ENCODE measurements at places on chromosomes 5 and 9.

GRCh38 chr5:37133939-37134338, 115.2 kb downstream of the CPLANE1 start:
- no peak for DNase-seq

- DNase-seq: no peak
Measured at GRCh38 chr9:115220319-115221005, 102.5 kb upstream of the TNC start.

GRCh38 chr9:13690595-13690994, 411.1 kb upstream of the MPDZ start:
- no peak for DNase-seq

GRCh38 chr5:56522960-56523359, 289.8 kb upstream of the ANKRD55 start:
- no peak for DNase-seq

- no peak for DNase-seq
Measured at GRCh38 chr5:128099944-128100343, 16.4 kb downstream of the SLC12A2 start.

GRCh38 chr9:113998114-113998513, 80.0 kb downstream of the AMBP start:
- no peak for DNase-seq

- no peak for DNase-seq
Measured at GRCh38 chr9:89576404-89576839, 28.4 kb upstream of the GADD45G start.

- no peak for DNase-seq
Measured at GRCh38 chr9:115106642-115107041, 11.3 kb downstream of the TNC start.

All from NK-92 treated with Interleukin-12 subunit alpha and Interleukin-12 subunit beta, amount 100 ng/mL, for 24 hours (cell line).